NB4 (cell line): ENCODE measurements at places on chromosomes 16 and 17.
A peak's percentile ranks its signal among the peaks of the same experiment; 100 is the strongest.

DNA sequence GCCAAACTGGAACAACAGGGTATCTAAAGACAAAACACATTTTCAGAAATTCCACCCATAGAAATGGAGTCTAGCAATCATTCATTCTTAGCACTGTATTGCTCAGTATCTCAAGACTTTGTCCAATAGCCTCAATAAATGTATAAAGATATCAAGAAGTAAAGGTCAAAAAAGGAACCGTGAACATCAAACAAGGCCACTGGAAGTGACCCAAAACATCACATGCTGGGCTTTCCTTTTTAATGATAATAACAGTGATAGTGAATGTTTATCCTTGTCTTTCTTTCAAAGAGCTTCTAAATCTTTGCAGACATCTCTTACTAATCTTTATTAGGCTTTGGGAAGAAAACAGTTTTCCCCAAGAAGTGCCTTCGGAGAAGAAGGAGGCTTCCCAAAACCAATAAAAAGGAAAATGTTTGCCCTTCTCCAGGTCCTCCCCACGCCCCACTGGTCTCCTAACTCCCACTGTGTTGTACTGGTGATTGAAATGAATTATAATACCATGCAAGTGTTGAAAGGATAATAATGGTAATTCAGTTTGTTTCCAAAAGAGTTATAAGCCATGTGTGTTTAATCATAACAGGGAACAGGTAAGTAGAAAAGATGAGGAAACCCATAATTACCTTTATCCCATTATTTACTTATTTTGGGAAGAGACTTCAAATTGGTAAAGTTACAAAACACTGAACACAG is 18.6 kb downstream of the RNF43 start:
- DNase-seq = no peak

- no peak for DNase-seq
These were observed 551.1 kb upstream of the CDH11 start for GRCh38 chr16:65672960-65673359.

DNA sequence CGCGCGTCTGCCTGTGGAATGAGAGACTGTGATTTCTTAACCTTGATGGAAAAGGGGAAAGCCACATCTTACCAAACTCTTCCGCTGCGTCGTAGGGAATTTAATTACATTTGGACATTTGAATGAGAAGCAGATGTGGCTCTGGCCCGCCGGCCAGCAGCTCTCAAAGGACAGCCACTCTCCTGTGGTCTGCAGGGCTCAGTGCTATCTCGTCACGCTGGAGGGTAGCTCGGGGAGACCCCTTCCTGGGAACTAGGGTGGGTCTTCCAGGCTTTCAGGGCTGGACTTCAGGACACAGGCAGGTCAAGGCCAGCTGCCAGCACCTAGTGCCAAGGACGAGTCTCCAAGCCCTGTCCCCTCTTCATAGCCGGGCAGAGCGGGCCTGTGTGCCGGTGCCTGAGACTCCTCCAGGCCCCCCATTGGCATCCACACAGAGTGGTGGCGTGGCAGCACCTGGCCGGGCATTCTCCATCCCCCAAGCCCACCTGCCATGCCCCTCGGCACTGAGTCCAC is 15.9 kb upstream of the TBX2 start:
- DNase-seq = no peak

GRCh38 chr16:53773150-53773846 is 69.3 kb downstream of the FTO start:
- DNase-seq = peak; percentile 88

DNA sequence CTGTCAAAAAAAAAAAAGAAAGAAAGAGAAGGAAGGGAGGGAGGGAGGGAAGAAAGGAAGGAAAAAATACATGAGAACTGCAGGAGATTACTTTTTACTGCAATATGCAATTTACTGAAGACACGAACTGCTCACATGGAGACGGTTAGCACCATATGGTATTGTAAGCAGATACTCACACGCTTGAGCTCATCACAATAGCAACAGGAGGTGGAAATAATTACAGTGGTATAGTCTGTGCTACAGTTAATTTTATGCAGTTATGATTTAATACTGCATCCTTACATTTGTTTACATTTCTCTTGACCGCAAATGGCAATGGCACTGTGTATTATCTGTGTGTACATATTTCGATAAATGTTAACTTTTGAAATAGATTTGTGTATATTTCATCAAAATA is 21.4 kb upstream of the SLC46A1 start:
- no peak for DNase-seq

GRCh38 chr17:13635951-13636350 is 34.2 kb upstream of the HS3ST3A1 start:
- DNase-seq = no peak

DNA sequence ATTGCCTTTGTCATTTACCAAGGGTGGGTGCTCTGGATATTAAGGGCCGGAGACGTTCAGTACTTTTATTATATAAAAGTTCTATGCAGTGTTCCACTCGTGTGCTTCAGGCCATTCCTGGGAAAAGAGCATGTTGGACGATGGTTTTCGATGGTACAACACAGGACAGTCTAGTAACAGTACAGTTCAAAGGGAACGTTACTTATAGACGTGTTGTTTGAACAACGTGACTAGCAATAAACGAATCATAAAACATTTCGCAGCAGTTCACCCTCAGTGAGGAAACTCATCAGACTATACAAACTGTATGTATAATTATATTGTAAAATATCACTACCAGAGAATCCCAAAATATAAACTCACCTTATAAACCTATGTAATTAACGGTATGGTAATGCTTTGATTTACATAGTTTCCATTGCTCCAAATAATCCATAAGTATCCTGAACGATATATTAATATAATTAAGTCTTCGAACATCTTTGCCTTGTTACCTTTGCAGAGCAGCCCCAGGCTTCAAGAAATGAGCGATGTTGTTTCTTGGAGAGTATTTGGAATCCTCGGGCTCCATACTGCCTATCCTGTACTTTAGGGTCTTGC is 589 bp downstream of the NMT1 start:
- no peak for DNase-seq

DNA sequence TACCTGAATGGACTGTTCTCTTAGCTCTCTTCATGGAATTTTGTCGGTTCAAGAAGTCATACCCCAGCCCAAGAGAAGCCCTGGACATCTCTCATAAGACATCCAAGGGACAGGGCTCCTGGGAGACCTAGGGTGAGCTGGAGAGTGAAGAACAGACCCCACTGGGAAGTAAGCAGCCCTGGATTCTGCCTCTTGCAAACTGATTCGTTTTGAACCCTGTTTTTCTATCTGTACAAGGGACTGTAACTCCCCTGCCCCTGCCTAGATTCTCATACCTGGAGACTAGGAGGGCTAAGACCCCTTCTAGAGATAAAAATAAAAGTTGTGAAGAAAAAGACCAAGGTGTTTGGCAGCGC is 449 bp downstream of the CCL3L1 start:
- DNase-seq = no peak

DNA sequence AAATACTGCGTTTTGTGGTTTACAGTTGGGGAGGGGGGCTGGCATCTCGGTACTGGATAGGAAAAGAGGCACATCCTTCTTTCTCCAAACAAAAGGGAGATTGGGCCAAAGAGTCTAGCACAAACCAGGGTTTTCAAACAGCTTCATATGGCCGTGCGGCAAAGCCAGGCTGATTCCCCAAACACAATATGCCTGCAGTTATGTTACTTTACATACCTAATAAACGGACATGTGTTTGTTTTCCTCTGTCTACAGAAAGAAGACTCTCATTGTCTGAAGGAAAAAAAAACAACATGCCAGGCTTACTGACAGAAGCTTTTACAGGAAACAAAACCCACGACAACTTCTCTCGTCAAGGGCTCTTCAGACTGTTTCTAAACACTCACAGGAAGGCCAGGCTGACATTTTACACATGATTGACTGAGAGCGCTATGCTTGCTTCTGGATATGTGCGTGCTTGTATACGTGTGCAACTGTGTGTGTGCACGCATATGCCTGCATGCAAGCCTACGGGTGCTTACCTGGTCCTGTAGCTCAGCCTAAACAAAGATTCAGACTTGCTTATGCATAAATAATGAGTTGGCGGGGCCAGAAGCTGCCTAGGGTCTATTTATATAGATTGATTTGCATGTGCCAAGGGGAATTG is 461.0 kb upstream of the C16orf82 start:
- DNase-seq = no peak

GRCh38 chr16:69894676-69895075 is 56.5 kb upstream of the CLEC18A start:
- no peak for DNase-seq

DNA sequence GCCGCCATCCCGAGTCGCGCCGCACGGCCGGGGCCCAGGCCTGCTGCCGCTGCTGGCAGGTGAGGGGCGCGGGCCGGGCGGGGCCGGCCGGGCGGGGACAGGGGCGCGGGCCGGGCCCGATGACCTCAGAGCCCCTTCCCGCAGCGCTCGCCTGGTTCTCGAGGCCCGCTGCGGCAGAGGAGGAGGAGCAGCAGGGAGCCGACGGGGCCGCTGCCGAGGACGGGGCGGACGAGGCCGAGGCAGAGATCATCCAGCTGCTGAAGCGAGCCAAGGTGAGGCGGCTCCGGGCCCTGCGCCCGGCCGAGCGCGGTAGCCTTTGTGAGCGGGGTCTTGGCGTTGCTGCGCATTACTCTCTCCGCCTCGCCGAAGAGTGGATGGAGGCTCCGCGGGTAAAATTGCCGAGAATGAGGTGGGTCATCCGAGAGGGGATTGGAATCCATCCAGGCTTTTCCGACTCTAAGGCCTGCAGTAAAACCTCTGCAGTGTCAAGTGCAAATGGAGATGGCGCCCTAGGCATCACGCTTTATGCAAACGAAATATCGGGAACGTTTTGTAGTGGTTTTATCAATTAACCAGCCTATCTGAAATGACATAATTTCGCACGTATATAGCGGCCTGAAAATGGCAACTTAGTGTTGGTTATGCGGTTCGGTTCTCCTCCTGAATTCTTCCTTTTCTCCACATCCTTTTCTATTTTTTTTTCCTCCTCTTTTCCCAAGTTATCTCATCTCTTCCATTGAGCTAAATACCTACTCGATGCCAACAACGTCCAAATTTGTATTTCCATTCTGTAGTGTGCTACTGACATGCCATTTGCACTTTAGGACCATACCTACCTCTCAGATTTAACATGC is 577 bp downstream of the TTC19 start:
- peak; percentile 67 for DNase-seq

DNA sequence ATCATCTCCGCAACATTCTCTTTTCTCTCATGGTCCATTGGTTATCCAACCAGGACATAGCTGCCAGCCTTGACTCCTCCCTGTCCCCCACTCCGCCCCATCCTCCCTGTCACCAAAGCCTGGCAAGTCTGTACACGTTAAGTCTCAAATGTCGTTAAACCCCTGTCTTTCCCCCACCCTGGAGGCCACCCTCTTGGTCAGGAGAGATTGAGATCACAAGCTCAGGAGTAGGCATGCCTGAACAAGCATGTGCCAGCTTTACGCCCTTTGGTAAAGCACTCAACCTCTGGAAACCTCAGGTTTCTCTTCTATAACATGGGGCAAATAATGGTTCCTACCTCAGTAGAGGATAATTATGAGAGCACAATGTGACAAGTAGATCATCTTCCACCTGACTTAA is 38.1 kb upstream of the CCL1 start:
- no peak for DNase-seq

- DNase-seq = no peak
These were observed 22.6 kb downstream of the SMPD3 start for GRCh38 chr16:68425498-68426346.

- DNase-seq = no peak
These were observed 26.4 kb upstream of the ABR start for GRCh38 chr17:1206026-1206777.

GRCh38 chr16:79173919-79174318 is 426.6 kb downstream of the MAF start:
- no peak for DNase-seq

DNA sequence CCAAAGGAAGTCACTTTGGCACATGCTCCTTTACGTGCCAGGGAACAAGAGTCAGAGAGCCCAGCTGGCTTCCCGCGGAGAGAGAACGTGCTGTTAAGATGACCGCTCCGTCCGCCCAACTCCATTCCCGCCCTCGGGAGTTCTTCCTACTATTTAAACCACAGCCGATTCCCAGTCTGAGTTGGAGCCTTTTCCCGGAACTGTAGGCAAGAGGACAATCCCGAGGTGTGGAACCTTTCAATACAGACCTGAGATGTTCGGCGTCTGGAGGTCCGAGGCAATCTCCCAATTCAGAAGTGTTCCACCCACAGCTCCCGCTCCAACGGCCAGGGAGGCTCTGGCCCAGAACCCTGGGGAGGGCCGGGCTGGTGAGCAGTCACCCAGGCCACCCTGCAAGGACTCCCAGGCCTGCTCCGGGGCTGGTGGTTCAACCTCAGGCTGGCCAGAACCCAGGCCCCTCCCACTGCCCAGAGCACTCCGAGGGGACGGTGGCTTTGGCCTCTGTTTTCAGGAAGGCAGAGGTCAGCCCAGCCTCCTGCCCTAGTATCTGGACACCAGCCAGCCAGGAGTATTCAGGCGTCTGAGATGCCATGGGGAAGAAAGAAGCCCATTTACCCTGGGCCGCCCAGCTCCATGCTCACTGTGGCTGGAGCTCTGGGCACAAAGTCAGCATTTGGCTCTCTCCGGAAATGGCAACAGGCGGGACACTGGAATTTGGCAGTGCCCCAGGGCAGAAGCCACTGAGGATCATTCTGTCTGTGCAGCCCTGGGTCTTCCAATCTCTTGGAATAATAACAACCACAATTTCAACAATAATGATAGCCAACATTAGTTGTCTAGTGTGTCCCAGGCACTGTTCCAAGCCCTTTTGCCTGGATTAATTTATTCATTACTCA is 21.4 kb downstream of the EMP2 start:
- DNase-seq = no peak

GRCh38 chr16:67015313-67015731 is 13.6 kb upstream of the CBFB start:
- peak; percentile 39 for DNase-seq

DNA sequence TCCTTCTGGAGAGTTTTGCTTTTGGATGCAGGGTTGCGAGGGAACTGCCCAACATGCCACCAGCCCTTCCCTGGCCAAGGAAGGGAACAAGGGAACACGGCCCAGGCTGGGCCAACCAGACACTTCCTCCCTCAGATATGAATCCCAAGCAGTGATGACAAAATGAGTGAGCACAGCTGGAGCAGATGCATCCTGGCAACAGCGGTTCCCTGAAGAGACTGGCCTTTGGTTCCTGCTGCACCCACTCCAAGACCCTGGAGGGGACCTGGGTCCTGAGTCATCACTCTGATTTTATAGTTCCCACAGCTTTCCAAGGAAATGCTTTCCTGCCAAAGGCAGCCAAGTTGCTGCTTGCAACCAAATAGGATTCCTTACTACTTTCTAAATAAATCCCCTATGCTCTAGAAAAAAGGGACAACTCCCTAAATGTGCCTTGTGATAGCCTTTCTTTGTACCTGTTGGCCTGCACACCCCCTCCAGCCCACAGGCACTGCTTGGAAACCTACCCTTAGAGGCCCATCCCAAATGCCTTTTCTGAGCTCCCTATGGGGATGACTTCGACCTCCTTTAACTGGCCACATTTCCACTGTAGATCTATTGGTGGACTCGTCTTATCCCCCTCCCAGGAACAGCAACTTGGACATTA is 5.3 kb downstream of the ST3GAL2 start:
- DNase-seq = peak; percentile 56
